ENCODE measurements at places on chromosomes 4 and X.

DNA sequence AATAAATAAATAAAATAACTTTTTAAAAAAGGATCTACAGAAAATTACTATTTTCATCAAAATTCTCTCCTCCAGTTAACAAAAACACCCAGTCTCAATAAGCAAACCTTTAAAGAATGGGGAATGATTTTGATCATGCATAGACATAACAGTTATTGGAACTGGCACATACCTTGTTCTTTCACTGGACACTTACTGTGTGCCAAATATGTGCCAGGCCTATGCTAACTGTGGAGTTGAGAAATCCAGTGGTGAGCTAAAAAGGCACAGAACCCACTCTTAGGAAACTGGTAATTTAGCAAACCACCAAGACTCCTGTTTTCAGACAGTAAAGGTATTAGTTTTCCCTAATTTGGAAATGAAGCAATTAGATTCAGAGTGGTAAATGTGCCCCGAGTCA is 39.1 kb downstream of the CLOCK start:
- no peak for DNase-seq

GRCh38 chr4:158302076-158302866 is 92.0 kb downstream of the TMEM144 start:
- no peak for DNase-seq

DNA sequence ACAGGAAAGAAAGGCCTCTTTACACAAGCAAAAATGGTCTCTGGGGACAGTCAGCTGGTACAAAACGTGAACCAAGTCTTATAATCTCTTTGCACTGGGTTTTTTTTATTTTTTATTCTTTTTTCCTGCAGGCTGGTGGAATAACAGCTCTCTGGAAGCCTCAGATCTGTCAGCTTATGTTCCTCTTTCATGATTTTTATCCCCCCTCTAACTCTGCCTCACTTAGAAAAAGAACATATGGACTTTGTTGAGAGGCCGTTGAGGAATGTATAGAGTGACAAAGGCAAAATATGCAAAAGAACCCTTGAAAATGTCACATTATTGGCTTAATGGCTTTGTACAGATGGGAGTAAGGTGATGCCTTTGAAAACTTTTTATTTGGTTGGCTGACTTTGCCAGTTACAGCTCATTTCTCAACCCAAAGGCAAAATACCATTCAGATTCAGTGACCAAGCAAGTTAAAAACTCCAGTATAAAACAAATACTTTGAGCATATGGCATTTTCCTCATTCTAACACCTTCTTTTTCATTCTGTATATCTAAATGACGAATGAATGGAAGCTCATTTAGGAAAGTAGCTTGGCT is 111.1 kb downstream of the RNF150 start:
- DNase-seq, result no peak

DNA sequence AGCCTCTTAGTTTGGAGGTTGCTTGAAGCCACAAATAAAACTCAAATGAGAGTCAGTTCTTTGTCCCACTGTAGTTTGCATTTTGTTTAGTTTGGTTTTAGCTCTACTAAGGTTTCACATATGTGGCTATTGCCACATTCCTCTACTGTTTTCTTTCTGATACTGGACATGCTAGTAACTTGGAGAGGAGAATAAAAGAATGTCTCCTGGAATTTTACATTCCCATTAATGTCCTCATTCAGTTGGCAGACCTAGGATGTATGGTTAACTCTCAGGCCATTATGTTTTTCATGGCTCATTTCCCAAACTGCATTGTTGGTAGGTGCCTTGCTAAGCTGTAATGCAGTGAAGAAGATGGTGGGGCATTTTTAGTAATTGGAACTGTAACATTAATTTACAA is 29.9 kb downstream of the UPRT start:
- DNase-seq, result no peak

DNA sequence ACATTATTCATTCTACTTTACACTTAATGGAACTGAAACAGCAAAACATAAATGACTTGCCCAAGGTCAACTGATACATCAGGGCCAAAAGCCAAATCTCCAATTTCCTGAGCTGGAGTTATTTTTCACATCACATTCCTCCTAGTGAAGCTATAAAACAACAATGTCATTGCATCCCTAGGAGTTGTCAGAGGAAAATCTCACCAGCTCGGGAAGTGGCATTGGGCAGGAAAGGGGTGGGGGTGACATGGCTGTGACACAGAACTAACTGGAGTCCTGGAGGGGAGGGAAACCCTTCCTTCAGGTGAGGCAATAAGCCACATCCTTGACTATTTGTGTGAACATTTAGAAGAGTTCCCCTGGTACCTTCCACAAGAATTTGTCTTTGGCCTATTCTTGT is 47.3 kb downstream of the MEPE start:
- DNase-seq, result no peak

GRCh38 chr4:155639704-155640523 is 26.7 kb upstream of the GUCY1A1 start:
- no peak for DNase-seq

DNA sequence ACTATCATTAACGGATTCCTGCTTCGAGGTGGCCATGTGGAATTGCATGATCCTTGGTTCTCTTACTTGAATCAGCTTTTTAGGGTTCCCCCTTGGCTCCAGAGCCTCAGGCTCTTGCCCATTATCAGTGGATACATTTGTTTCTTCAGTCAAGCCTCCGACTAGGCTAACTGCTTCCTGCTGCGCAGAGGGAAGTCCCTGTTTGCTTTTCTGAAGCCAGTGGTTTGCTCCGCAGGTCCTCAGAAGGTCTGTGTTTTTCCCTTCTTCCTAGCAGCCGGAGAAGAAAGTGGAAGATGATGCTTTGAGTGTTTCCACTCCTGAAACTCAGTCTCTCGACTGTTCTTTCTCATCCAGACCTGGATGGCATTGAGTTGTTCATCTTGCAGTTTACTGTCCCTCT is 20.6 kb downstream of the SRD5A3 start:
- no peak for DNase-seq

- no peak for DNase-seq
These were observed 128.4 kb upstream of the TBL1X start for GRCh38 chrX:9336456-9336855.

GRCh38 chrX:128464116-128464515 is 411.9 kb upstream of the ACTRT1 start:
- DNase-seq, result no peak

DNA sequence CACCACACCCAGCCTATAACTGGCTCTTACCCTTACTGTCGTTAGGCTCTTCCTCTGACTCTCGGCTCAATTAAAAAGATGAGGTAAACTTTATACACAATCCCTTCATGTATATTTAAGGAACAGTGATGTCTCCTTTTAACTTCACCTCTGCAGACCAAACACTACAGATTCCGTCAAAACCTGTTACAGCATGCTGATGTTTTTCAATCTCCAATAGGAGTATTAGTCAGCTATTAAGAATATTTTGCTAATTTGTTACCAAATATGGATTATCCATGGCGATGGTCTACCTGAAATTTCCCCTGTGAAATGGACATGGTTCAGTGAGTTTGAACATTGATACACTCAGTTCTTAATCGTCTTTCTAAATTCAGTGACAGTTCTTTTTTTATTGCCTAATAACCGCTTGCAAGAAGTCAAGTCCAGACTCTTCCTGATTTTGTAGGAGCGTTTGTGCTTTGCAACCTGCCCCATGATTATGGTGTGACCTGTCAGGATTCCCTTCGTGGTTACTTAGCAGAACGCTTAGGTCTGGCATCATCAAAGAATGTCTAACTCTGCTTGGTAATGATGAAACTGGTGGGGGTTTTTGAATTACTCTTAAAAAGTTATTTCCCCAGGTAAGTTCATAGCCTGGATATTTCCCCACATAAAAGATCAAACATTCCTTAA is 72.2 kb upstream of the STOX2 start:
- DNase-seq, result no peak

- DNase-seq, result no peak
These were observed 485.7 kb upstream of the HS3ST1 start for GRCh38 chr4:11914406-11914805.

- no peak for DNase-seq
These were observed 505.6 kb downstream of the RAPGEF2 start for GRCh38 chr4:159608436-159608835.

DNA sequence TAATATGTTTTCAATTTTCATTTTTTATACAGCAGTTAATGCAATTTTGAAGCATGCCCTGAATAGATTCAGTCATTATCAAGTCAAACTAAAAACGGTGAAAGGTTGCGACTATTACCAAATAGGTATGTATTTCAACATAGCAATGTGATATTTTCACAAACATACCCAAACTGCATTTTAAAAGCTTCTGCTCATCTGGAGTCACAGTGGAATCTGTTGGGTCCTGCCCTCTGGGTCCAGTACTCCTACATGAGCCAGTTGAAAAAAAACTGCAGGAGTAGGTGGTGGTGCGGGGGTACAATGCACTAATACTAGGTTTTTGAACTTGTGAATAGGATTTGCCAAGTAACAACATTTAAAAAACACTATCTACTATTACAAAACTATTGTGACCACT is 938 bp downstream of the GPR34 start:
- DNase-seq, result no peak

DNA sequence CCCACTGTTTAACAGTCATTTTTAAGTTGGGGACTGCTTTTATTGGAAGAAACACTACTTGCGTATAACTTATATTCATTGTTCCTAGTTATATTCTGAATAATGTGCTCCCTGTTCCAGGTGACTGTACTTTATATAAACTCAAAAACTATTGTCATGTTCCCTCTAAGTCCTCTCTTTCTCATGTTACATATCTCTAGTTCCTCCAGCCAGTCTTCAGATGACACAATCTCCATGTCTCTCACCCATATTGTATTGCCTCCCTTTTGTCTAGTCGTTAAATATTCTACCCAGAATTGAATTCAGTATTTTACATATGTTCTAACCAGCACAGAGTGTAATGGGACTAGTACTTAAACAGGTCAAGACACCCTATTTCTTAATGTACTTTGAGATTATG is 5.3 kb downstream of the VAMP7 start:
- no peak for DNase-seq

DNA sequence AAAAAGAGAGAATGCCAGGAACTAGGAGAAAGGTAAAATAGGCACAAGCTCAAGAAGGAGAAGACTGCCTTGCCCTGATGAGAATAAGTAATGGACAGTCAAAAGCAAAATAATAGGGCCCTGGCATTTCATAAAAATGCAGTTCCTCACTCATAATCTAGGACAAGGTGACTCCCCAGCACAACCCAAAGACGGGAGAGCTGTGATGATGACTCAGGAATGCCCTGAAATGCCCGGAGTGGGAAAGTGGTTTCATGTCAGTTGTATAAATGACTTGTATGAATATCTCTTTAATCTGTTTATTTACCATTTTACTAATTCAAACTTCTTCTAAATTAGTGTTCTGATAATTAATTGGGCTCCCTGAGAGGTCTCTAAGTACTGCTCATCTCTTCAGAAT is 28.8 kb upstream of the SETD7 start:
- no peak for DNase-seq
